ENCODE measurements at places on chromosomes 3 and 15.

GRCh38 chr15:68400066-68400456 is 31.9 kb downstream of the ITGA11 start:
- DNase-seq = no peak
- no peaks in the 10 kb centered on the region for H3K27me3 ChIP-seq

GRCh38 chr15:63362196-63362595 is 19.4 kb downstream of the CA12 start:
- H3K4me3 ChIP-seq = no peak overlapping the region
- no peak overlapping the region for H3K27ac ChIP-seq
- no peaks in the 10 kb centered on the region for H3K4me1 ChIP-seq
- no peak for DNase-seq
- no peaks in the 10 kb centered on the region for H3K27me3 ChIP-seq

DNA sequence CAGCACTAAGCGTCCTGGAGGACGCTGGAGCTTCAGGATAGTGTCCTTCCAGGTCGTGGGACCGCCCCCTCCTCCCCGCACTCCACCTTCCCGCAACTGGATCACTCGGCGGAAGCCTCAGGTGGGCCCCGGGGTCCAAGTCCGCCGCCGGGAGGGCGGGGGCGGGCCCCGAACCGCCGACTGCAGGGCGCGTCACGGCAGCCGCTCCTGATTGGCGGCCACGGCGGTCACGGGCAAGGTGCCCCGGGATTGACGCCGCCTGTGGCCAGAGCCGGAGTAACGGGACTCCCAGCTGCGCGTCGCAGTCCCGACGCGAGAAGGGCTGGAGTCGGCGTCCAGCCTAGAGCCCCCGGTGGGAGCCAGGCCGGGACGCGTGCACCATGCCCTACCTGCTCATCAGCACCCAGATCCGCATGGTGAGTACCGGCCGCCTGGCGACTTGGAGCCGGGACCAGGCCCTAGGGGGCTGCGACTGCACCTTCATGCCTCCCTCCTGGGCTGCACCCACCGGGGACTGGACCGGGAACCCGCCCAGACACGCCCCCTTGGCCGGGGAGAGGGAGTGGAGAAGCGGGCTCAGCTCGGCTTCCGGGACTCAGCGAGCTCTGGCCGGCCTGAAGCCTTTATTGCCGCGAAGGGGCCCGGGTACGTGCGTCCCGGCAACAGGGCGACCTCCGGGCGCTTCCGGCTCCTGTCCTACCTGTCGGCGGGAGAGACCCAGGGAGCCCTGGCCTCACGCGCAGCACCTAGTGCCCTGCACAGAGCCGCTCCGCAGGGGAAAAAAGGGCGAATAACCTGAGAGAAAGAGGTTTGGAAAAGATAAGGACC is at the start of gene GCHFR:
TSS of gene GCHFR (plus strand) at position 268 of the 828 bp plus-strand sequence. CDS start at position 381, 113 bp downstream.
- H3K27me3 ChIP-seq = no peaks in the 10 kb centered on the region
- peaks cover 26% of the 10 kb centered on the region for H3K4me1 ChIP-seq
- DNase-seq = peak; percentile 64
- peak within 1 kb of the TSS; percentile 73 for H3K27ac ChIP-seq
- peaks cover 12% of the 10 kb centered on the region for H3K36me3 ChIP-seq
- peak within 1 kb of the TSS; percentile 77 for H3K4me3 ChIP-seq

- H3K36me3 ChIP-seq = no peaks in the 10 kb centered on the region
- no peaks in the 10 kb centered on the region for H3K4me1 ChIP-seq
- H3K27ac ChIP-seq = no peak overlapping the region
- DNase-seq = no peak
- H3K27me3 ChIP-seq = no peaks in the 10 kb centered on the region
- no peak overlapping the region for H3K4me3 ChIP-seq
These were observed 340.4 kb upstream of the KCNMB2 start for GRCh38 chr3:178195824-178196223.

DNA sequence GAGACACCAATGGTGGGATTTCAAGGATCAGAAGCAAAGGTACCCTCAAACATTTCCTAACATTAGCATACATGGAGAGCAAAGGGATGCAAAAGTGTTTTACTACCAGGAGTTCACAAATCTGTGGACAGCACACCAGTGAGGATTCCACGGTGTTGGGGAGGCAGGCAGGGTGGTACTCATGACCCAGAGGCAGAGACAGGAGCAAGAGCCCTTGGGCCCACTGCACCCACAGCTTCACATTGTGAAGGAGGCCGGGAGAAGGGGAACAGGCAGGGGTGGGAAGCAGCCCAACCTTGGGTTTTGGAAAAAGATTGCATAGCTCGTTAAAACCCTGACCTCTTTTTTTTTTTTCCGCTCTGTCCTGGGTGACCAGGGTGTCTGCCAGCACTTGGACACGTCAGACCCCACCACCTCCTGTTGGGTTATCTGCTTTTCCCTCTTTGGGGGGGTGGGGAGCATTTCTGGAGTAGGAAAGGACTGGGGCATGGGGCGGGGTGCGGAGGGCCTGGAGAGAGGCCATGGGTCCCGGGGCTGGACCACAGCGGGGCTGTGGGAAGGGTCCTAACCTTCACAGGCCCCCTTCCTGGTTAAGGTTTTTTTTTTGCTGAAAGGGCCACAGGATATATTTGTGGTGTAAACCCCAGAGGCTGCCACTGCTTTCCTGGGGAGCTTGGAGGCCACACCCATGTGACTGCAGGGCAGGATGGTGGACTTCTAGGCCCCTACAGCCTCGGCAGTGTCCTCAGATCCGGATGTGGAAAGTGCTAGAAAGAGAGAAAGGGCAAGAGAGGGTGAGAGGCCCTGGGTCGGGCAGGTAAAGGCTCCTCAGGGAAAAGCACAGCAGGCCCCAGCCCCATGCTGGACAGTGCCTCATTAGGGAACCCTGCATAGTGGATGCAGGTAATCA is 12.5 kb downstream of the SH2D7 start:
- no peaks in the 10 kb centered on the region for H3K36me3 ChIP-seq
- H3K4me1 ChIP-seq = peaks cover 39% of the 10 kb centered on the region
- no peak overlapping the region for H3K4me3 ChIP-seq
- DNase-seq = no peak

DNA sequence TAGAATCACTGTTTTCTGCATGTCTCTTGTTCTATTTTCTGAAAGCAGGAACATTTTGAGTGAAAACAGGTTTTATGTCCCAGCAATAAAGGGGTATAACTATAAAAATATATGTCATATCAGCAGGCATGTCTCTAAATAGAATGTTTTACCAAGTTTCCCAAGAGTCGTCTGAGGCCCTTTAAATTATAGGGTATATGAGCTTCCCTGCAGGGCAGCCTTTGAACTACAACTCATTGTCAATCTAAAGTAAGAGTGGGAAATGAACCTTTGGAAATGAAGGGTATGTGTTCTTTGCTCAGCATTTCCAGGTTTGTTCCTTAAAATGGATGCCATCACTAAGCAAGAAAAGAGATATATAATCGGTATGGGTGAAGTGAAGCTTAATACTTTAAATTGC is 138.6 kb downstream of the LSAMP start:
- H3K27ac ChIP-seq = no peak overlapping the region
- no peak for DNase-seq
- no peaks in the 10 kb centered on the region for H3K4me1 ChIP-seq
- H3K36me3 ChIP-seq = no peaks in the 10 kb centered on the region

DNA sequence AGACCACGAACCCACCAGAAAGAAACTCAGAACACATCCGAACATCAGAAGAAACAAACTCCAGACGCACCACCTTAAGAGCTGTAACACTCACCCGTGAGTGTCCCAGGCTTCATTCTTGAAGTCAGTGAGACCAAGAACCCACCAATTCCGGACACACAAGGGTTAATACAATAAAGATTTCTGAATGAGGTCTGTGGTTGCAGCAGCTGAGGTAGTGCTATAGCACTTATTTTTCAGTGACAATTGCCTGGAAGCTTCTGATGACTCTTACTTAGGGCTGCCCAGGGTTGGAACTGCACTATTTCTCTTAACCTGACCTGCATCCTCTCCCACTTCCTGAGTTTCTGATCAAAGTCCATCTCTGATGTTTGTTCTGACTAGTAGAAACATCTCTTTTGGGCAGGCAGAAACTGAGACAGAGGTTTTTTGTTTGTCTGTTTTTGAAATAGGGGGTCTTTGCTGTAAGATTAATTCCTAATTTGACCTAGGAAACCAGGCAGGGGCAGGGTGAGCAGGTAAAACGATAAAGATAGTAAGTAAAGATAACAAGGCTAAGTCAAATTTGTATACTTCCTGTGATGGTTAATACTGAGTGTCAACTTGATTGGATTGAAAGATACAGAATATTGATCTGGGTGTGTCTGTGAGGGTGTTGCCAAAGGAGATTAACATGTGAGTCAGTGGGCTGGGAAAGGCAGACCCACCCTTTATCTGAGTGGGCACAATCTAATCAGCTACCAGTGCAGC is 169.1 kb downstream of the GAP43 start:
- no peaks in the 10 kb centered on the region for H3K27me3 ChIP-seq
- no peak for DNase-seq
- H3K36me3 ChIP-seq = no peaks in the 10 kb centered on the region
- no peak overlapping the region for H3K27ac ChIP-seq
- H3K4me1 ChIP-seq = peaks cover 13% of the 10 kb centered on the region

- no peaks in the 10 kb centered on the region for H3K4me1 ChIP-seq
- H3K36me3 ChIP-seq = no peaks in the 10 kb centered on the region
- no peak for DNase-seq
- no peak overlapping the region for H3K27ac ChIP-seq
These were observed 47.8 kb upstream of the TMEM158 start for GRCh38 chr3:45273681-45274515.

GRCh38 chr3:43503067-43503728 is 118.6 kb downstream of the ANO10 start:
- peaks cover 7% of the 10 kb centered on the region for H3K4me1 ChIP-seq
- no peaks in the 10 kb centered on the region for H3K27me3 ChIP-seq
- no peak overlapping the region for H3K4me3 ChIP-seq
- H3K27ac ChIP-seq = no peak overlapping the region
- no peak for DNase-seq

DNA sequence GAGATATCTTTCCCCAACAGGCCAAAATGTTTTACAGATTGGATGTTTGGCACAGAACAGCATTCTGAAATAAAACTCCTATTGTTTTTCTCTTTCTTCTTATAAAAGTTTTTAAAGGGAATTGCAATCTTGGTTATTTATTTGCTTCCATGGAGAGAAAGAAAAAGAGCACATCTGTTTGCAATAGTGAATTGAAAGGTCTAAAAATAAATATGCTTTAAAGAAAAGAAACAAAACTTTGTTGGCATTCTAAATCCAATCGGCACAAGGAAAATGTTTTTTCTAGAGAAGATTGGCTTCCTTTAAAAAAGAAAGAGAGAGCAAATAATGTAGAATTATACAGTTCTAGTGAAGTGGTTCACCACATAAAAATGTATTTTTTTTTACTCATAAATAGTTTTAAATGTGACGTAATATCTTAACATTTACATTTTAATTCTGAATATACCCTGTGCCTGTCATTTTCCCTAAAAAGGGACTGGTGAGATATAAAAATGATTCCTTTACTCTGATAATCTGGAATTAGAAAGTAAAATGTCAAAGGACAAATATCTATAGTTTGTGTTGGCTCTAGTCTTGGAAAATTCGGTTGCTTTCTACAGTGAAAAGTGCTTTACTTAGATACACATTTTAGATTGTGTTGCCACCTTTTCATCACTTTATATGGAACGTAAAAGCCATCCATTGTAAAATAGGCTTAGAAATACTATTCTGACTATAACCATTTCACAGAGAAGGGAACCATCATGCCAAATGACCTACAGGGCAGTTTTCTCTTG is 257.4 kb upstream of the CBLB start:
- no peak overlapping the region for H3K4me3 ChIP-seq
- no peaks in the 10 kb centered on the region for H3K4me1 ChIP-seq

DNA sequence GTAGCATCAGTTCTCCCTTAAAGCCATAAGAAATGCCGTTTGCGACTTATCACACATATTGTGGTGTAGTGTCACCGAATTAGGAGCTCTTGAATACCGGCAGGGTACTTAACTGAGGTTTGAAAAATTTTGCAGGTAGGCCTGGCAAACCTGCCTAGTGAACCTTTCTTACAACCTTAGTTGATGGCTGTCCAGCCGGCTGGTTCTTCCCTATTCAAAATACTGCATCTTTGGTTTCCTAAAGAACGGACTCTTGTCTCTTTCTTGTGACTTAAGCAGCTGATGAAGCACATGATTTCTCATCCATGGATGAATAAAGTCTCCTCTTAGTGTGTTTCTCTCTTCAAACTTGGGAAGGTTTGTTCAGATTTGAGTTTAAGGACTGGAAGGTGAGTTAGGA is 1.5 kb downstream of the RAB7A start:
- no peaks in the 10 kb centered on the region for H3K27me3 ChIP-seq
- DNase-seq = no peak
- H3K4me3 ChIP-seq = peak overlapping the region; percentile 89
- no peak overlapping the region for H3K27ac ChIP-seq
- H3K4me1 ChIP-seq = peaks cover 27% of the 10 kb centered on the region

GRCh38 chr3:148214705-148215104 is 483.0 kb upstream of the AGTR1 start:
- H3K4me1 ChIP-seq = no peaks in the 10 kb centered on the region
- H3K27ac ChIP-seq = no peak overlapping the region
- H3K4me3 ChIP-seq = no peak overlapping the region
- no peaks in the 10 kb centered on the region for H3K27me3 ChIP-seq
- no peak for DNase-seq

DNA sequence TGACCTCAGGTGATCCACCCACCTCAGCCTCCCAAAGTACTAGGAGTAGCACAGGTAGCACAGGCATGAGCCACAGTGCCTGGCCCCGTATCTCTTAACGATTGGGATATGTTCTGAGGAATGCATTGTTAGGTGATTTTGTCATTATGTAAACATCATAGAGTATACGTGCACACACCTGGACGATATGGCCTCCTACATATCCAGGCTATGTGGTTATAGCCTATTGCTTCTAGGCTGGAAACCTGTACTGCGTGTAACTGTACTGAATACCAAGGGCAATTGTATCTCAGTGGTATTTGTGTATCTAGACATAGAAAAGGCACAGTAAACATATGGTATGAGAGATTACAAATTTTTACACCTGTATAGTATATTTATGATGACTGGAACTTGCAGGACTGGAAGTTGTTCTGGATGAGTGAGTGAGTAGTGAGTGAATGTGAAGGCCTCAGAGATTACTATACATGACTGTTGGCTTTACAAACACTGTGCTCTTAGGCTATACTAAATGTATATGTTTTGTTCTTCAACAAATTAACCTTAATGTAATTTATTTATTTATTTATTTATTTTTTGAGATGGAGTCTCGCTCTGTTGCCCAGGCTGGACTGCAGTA is 120.7 kb downstream of the MBNL1 start:
- DNase-seq = no peak
- H3K36me3 ChIP-seq = peaks cover 9% of the 10 kb centered on the region

- H3K4me3 ChIP-seq = no peak overlapping the region
- no peaks in the 10 kb centered on the region for H3K4me1 ChIP-seq
- no peaks in the 10 kb centered on the region for H3K27me3 ChIP-seq
- no peak overlapping the region for H3K27ac ChIP-seq
These were observed 34.5 kb upstream of the CHST2 start for GRCh38 chr3:143084856-143085731.

GRCh38 chr15:86001200-86001599 is 78.5 kb upstream of the AGBL1 start:
- H3K4me1 ChIP-seq = no peaks in the 10 kb centered on the region
- no peak for DNase-seq
- H3K27me3 ChIP-seq = no peaks in the 10 kb centered on the region

- no peak overlapping the region for H3K4me3 ChIP-seq
- no peak for DNase-seq
- H3K36me3 ChIP-seq = no peaks in the 10 kb centered on the region
- no peak overlapping the region for H3K27ac ChIP-seq
- H3K4me1 ChIP-seq = peaks cover 8% of the 10 kb centered on the region
These were observed 23.7 kb upstream of the FURIN start for GRCh38 chr15:90844696-90845095.

- peaks cover 4% of the 10 kb centered on the region for H3K4me1 ChIP-seq
- H3K36me3 ChIP-seq = no peaks in the 10 kb centered on the region
- peaks cover 3% of the 10 kb centered on the region for H3K27me3 ChIP-seq
- H3K27ac ChIP-seq = no peak within 1 kb of the TSS
- DNase-seq = no peak
These were observed at the start of gene TMEM108 for GRCh38 chr3:133038089-133038730. Gene TMEM108 (plus strand): TSS chr3:133038391.
